ENCODE measurements at places on chromosomes 7 and 10.

GRCh38 chr7:37921876-37922275 lies 1.4 kb downstream of the EPDR1 start:
- no peak for DNase-seq

GRCh38 chr7:24572393-24572996 lies 757 bp upstream of the PALS2 start:
- peak; percentile 55 for DNase-seq

DNA sequence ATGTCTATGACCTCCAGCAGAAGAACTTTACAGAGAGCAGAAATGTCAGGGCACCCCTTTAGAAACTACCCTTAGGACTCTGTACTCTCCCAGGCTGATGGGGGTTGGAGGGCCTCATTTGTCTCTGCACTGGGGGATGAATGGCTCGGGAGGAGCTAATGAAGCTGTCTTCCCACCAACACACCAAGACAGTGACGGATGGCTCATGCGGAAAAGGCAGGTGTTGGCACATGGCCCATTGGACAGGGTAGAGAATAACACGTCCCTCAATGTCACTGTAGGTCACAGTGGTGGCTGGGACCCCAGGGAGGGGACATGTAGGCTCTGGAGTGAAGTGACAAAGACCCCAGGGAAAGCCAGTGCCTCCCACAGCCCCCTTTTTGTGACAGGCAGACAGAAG lies 64.0 kb upstream of the PCBD1 start:
- DNase-seq: no peak

DNA sequence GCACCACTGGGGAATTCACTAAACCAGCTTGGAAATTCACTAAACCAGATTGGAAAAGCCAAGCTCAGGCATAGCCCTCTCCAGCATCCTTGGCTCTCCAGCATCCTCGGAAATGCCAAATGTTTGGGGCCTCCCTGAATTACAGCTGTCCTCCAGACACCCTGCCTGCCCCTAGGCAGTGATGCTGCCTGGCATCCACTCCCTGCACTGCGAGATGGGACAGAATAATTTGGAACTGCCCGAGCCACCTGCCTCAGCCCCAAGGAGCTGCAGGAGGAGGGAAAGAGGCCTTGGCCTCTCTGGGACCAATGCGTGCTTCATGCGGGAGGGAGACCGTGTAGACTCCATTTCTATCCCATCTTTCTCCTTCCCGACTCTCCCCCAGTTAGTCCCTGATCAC lies 64.3 kb downstream of the INSIG1 start:
- DNase-seq: no peak

DNA sequence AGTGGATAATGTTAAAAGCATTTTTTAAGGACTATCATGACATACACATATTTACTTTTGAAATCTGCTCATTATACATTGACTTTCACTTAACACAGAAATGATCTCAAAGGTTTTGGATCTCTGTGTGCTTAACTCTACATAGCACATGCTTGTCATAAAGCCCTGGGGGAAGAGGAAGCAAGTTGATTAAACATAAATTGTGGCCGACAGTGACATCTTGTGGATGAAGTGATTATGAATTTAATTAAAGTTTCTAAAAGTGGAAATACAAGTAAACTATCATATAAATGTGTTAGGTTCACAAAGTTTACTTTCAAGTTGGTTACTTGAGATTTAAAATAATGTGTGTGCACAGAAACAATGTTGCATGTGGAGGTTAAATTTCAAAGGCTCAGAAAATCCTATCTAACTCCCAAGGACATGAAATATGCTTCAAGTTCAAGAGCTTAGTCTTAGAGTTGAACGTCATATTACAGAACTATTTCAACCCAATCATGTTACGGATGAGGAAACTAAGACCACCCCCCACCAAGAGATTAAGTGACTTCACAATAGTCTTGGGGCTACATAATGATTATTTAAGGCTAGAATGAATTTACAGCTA lies 1247.8 kb downstream of the GATA3 start:
- peak; percentile 87 for DNase-seq

- DNase-seq: no peak
These were observed 809.6 kb upstream of the LRRN3 start for GRCh38 chr7:110281362-110281761.

DNA sequence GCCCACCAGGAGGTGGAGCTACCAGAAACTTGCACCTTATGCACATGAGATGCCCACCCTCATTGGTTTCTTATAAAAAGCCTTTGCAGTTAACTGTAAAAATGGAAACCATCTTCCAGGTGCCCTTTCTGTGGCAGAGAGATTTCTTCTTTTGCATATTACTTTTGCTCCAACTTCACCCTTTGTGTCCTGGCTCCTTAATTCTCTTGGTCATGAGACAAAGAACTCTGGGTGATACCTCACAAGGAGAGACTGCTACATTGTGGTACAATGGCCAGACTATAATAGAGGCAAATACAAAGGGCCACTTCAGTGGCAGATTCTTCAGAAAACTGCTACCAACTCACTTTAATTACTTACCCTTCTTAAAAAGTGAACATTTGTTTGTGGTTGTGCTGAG lies 76.4 kb upstream of the PTER start:
- no peak for DNase-seq

GRCh38 chr7:85733169-85733915 lies 546.5 kb upstream of the SEMA3D start:
- no peak for DNase-seq

GRCh38 chr7:36360244-36360643 lies 29.4 kb upstream of the ANLN start:
- no peak for DNase-seq

GRCh38 chr7:31679574-31680305 lies 7.3 kb upstream of the PPP1R17 start:
- no peak for DNase-seq

- no peak for DNase-seq
These were observed 84.6 kb downstream of the MACC1 start for GRCh38 chr7:20132585-20132984.

DNA sequence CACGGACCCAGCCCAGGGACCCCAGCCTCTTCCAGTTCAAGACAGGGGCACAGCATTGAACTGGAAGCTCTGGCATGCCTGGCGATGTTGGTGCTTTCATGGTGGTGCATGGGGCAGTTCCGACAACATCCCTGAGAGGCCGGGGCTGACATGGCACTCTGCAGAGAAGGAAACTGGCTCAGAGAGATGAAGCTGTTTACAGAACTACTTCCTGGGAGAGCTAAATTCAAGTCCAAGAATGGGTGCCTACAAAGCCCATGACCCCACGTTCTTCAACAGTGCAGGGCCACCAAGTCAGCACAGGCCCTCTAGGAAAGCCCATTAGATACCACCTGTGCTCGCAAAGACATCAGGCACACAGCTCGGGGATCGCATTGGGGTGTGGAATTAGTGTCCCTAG lies 470.9 kb upstream of the MGMT start:
- DNase-seq: no peak

DNA sequence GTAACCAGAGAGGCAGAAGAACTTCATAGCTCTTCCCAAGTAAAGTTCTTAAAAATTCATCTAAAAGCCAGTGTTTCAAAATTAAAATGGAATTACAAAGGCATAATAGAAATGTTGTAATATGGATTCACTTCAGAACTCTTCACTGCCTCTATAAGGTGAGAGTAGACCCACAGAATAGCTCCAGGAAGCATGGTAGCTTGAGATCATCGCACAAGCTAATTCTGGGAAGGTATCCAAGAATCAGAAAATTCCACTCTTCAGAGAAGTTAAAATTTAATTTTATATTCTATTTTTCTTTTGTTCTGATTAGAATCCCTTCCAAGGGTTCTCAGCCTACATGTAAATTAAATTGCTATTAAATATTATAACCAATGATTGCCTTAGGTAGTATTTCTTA lies 1.5 kb upstream of the DHX32 start:
- DNase-seq: no peak

DNA sequence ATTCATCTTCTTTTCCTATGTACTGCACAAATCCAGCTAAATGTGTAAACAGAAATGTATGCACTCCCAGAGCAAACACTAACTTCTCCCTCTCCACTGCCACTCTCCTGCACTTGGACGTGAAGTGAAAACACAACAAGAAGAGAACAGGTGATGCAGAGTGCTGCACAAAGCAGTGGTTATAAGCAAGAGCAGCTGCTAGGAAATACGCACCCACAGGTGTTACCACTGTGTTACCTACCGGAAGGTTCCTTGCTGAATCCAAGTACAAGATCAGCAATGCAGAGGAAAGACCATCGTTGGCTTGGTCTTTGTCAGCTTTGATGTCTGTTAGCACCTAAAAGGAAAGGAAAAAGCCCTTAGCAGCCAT lies 54.6 kb upstream of the NCAPG2 start:
- no peak for DNase-seq

All from HT-29 (cell line).